ENCODE measurements at places on chromosomes 3 and 15.

- DNase-seq = no peak
These were observed at the start of gene AMOTL2 for GRCh38 chr3:134374105-134374790. TSS of gene AMOTL2 (minus strand) at chr3:134374447. CDS start at chr3:134371433, 3,014 bp downstream.

DNA sequence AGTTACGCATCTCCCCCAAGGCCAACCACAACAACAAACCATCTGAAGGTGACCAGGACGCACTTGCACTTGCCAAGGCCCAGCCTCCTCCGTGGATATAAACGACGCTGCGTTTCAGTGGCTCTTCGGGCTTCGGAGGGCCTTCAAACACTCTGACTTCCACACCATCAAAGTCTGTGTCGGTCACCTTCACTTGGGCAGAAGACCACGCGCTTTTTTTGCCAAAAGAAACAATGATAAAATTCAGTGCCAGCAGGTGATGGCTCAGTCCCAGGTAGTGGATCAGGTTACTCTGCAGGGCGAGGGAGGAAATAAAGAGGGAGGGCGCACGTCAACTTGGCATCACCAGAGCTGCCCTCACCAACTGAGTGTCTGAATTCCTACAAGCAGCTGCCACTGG, 63.0 kb downstream of the NCEH1 start:
- DNase-seq = no peak

DNA sequence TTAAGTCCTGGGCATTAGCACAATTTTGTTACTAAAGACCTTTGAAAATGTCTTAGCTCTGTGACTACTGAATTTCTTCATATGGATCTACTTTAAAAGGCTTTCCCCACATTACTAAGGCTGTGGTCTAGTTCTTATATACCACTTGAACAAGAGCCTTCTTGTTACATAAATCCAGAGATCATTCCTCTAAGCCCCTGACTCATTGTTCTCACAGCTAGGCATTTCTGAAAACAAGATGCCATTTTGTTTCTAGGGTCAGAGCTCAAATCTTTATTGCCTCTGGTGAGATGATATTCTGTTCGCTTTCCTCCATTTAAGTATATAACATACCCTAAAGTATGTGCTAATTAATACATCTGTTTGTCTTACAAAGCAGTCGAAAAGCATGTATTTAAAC, 29.8 kb upstream of the LPP start:
- no peak for DNase-seq

DNA sequence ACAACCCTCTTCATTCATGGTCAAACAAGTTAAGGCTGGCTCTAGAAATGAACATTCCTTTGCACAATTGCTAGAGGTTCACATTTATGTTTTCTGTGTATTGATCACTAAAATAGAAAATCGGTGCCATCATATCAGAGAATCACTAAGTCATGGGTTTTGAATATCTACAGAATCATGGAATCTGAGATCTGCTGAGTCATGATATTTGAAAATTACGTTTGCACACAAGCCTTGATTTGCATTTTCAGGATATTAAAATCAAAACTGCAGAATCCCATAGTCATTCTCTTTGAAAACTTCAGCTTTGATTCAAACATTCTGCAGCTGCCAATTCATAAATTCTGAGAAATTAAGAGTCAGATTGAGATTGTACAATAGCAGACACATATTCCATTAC, 26.1 kb upstream of the CHRNA7 start:
- no peak for DNase-seq

DNA sequence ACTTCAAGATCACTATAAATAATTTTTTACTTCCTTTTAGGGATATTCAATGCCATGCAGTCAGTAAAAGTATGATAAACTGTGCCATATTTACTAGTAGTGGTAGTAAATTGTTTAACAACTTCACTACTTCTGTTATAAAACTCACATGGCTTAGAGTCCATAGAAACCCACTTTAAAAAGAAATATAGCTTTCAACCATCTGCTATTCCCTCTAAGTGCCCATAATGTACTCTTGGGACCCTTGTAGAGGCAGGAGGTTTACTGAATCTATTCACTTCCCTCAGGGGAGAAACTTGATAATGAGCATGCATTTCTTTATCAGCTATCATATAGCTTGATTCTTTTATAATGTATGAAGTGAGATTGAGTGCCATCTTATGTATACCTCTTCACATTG, 1448.4 kb upstream of the ALCAM start:
- no peak for DNase-seq

DNA sequence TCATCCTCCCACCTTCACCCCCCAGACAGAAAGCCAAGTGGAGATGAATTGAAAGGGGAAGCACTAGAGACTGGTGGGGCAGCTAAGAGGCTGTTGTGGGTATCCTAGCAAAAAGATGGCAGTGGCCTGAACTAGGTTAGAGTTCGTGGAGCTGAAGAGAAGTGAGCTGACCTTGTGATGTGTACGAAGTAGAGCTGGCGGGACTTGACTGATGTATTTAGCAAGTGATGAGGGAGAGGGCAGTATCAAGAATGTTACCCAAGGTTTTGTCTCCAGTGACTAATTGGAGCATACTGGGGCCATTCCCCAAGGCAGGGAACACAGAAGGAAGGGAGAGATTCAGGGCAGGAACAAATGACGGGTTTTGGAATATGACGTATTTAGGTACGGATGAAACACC, 50.0 kb upstream of the CP start:
- no peak for DNase-seq

DNA sequence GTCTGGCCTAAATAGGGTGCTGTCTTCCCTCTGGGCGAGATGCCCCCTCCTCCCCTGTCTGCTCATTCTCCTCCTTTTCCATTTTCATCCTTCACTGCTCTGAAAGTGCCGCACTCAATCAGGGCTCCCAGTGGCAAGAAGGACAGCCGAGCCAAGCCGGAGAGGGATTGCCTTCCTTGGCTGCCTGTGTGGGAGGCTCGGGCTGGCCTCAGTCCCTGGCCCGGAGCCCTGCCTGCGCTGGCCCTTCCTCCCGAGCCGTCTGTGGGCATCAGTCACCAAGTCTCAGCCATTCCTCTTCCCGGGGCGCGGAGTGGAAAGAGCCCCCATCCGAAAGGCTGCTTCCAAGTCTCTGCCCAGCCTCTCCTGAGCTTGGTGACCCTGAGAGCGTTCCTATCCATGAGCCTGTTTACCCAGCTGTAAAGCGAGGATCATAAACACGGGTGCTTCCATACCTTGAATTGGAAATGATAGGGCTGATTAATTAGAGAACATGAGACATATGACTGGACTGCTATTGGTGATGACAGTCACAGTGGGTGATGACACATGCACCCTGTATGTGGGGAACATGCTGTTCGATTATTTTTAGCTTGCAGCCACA, 59.1 kb upstream of the TLE3 start:
- DNase-seq = no peak

DNA sequence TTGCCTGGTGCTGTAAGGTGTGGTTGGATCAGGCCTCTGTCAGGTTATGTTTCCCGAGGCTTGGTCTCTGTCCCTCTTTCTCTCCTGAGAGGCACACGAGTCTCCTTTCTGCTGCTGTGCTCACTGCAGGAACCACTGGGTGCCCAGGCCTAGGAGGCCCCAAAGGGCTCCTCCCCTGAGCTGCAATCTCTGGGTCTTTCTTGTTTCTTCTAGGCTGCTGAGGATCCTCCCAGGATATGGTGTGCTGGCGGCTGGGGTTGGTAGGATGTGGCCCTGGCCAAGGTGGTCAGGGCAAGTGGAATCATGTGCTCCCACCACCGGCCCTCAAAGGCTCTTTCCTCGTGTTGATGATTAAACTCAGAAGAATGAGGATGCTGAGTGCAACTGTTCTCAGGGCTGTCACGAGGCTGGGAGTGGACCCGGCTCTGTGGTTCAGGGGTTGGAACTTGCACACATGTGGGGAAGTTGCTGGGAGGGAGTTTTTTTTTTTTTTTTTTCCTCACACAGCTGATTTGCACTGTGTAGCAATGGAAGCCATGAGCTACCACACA, 43.6 kb upstream of the CTSH start:
- no peak for DNase-seq

DNA sequence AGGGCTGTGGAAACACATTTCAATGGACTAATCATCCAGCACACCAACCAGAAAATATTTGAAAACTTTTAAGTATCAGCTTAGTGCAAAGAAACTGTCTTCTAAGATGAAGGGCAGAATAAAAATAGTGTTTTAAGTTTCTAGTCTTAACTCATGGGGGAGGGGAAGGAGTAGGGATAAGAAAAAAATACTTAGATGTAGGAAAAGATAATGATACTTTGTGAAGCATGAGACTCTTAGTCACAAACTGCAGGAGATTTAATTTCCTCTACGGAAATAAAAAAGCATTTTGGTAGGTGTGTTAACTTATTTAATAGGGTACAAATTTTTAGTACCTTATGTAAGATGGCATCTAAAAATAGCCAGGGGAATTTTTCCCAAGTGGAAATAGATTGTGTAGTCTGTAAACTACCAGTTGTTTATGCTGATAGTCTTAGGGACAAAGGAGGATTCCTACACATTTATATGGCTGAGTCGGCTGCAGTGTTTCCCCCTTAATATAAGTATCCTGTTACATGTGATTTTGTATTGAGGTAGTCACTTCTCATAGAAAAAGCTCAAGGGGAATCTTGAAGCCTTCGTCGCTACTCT, 78.2 kb upstream of the GBE1 start:
- no peak for DNase-seq

- no peak for DNase-seq
These were observed 12.4 kb downstream of the PLXNA1 start for GRCh38 chr3:126995254-126995780.

DNA sequence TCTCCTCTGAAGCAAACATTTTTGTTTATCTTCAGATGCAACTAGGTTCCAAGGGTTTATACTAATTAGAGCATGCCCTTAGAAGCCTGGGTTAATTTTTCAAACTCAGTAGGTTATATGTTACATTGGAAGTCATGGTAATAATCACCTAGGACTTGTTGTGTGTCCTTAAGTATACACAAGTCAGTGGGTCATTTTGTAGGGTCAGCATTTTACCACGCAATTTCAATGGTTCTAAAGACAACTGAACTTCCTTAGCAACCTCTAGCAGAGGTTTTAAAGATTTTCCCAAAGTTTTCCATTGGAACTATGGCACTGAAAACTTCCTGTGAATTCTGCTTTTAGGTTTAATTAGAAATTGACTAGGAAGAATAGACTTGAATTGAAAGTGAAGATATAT, 99.6 kb upstream of the NANOGP8 start:
- DNase-seq = no peak

- no peak for DNase-seq
These were observed at the start of gene GDPGP1 for GRCh38 chr15:90234096-90234988. TSS of gene GDPGP1 (plus strand) at chr15:90234209. CDS start at chr15:90240909, 6,700 bp downstream.

GRCh38 chr3:36991923-36992805, 767 bp downstream of the EPM2AIP1 start:
- DNase-seq = no peak

DNA sequence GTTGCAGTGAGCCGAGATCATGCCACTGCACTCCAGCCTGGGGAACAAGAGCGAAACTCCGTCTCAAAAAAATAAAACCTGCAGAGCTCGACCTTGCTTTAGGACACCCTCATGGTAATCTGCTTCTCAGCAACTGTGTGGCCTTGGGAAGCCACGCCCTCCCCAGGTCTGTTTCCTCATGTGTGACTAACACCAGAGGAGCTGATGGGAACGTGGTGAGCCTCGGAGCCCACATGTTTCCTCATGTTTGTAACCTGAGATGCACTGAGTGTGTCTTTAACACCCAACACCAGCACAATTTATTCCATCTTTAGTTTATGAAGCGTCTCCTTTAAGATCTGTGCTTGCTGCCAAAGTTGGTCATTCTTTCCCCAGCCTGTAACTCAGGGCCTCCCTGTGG, 142.8 kb downstream of the OCA2 start:
- no peak for DNase-seq

DNA sequence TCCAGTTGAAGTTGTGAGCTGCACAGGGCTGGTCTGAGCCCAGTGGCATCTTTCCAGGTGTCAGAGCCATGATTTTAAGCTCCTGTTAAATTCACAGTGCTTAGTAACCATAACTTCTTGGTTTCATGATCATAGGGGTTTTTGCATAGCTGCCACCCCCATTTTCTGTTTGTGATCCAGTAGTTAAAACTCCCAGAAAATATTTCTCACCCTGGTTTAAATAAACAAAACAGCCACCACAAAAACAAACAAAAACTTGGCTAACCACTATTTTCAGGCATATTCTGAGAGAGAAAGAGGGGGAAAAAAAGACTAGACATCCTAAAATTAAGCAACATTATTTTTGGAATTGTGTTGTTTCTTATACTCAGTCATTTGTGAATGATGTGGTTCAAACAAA, 175.3 kb downstream of the IGF1R start:
- DNase-seq = no peak

GRCh38 chr3:68088216-68088615, 433.8 kb upstream of the SUCLG2 start:
- DNase-seq = no peak

GRCh38 chr3:65493371-65493882, 545.3 kb downstream of the MAGI1 start:
- no peak for DNase-seq

GRCh38 chr15:22942306-22942855, 37.8 kb downstream of the CYFIP1 start:
- DNase-seq = no peak
